ENCODE measurements at places on chromosomes 16 and 17. TPM values are rescaled to one million over a fixed set of nuclear protein-coding genes. Genes with fewer than 3 reads are reported as not detected.

DNA sequence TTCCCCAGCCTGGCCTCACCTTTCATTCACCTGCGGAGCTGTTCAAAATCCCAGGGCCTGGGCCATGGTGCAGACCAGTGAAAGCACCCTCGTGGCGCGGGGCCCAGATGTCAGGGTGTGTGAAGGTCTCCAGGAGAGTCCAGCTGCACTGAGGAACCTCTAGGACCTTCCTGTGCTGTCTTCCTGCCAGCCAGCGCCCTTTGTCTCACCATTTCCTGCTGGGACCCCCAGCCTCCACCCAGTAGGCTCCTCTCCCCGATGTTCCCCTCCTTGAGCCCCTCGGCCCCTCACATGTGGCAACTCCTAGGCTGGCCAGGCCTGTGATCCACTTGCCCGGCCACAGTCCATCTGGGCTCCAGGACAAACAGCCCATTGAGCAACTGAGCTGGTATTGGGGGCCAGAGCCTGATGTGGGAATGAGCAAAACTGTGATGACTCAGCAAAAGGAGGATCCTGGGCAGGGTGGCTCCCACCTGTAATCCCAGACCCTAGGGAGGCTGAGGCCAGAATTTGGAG is 677 bp downstream of the SULT1A2 start:
- no peak overlapping the region for H3K27ac ChIP-seq
- no peaks in the 10 kb centered on the region for H3K36me3 ChIP-seq
- peaks cover 3% of the 10 kb centered on the region for H3K4me1 ChIP-seq
- DNase-seq: no peak
- no peak overlapping the region for H3K4me3 ChIP-seq

- H3K4me3 ChIP-seq: peak overlapping the region; percentile 80
- no peak overlapping the region for H3K27ac ChIP-seq
- peaks cover 10% of the 10 kb centered on the region for H3K27me3 ChIP-seq
- H3K36me3 ChIP-seq: no peaks in the 10 kb centered on the region
- DNase-seq: no peak
Observed at GRCh38 chr16:715477-716199, 720 bp downstream of the METRN start.

DNA sequence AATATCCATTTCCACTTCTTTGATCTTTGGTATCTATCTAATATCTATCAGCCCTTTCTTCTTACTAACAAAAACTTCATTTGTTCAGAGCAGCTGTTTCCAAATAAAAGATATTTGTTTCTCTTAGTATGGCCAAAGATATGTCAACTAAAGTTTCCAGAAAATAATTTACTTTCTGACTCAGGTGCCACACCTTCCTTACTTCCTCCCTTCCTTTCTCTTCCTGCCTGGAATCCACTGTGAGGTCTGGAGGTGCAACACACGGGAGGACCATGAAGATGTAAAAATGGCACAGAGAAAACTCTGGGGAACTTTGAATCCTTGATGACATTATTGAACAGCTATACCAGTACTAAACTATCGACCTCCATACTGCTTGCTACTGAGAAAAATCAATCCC is 14.0 kb downstream of the MED13 start:
- H3K27ac ChIP-seq: no peak overlapping the region
- peaks cover 41% of the 10 kb centered on the region for H3K4me1 ChIP-seq

DNA sequence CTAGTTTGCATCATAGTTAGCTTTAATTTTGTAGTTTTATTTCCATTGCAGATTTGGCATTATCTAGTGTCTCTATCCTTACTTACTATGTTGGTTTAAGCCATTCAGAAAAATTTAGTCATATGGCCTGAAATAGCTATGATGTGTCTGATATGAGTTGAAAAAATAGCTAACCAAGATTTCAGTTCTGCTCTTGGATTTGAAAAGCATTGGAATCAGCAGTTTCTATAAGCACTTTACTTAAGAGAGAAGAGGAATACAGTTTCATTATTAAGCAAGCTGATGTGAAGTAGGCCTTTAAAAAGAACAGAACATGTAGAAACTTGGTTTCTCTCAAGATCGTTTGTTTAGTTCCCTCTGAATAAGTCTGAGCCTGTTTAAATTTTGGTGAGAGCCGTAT is 25.9 kb downstream of the LPCAT2 start:
- H3K4me3 ChIP-seq: no peak overlapping the region
- H3K27ac ChIP-seq: no peak overlapping the region
- no peak for DNase-seq
- H3K36me3 ChIP-seq: no peaks in the 10 kb centered on the region

ENPP7 gene
- 0.16 TPM for total RNA-seq

CCL1 gene
- total RNA-seq: not detected

AATK gene
- 0.63 TPM for total RNA-seq
